Vagina (tissue), 2 donors: ENCODE measurements at places on chromosomes 1 and 21.

DNA sequence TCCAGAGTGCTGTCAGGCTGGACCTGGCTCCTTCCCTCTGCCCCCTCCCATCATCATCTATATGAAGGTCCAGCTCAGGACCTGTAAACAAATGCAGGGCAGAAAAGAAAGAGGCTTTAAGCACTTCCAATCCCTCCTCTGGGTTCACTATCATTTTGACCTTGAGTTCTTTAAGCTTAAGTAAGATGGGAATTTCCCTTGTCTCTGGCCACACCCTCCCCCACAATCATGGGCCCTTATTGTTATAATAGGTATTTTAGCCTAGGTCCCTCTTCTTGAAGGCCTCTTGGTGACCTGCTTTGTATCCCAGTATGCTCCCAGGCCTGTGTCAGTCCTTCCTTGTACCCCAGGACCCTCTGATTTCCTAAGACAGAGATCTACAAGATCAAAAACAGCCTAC is 45.1 kb upstream of the EPS15 start:
- no peak for DNase-seq

DNA sequence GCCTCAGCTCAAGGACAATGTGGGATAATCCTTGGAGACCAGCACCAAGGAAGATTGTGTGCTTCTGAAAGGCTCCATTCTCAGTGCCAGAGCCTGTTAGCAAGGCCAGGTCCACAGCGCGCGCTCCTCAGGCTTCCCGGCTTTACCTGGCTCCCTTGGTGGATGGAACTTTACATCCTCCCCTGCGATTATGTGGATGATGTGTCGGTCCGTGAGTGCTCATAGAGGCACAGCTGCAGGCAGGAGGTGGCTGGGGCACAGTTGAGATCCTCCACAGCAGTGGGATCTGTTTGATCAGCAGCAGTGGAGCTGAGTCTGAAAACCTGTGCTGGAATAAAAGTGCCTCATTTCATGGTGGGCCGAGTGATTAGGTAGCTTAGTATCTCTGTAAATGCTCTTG is 62.7 kb downstream of the PRDM2 start:
- peak; percentile 76 for DNase-seq

GRCh38 chr1:86997538-86997937 is 83.1 kb downstream of the HS2ST1 start:
- no peak for DNase-seq

GRCh38 chr1:229437443-229437842 is 3.5 kb upstream of the ACTA1 start:
- DNase-seq, result no peak

DNA sequence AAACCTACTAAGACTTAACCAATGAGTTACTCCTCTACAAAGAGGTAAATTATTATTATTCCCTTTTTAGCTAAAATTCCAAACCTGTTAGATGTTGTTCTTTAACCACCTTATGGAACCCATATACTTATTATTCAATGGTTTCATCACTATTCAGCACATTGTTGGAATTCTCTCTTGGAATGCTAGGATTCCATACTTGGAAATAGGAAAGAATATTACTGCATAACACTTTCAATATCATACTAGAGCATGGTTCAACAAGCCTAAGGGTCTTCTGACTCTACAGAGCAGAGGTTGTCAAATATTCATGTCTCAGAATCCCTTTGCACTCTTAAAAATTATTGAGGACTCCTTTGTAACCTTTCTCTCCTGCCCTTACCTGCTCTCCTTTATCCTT is 69.4 kb downstream of the DEGS1 start:
- no peak for DNase-seq

GRCh38 chr1:50156241-50157010 is 47.7 kb downstream of the ELAVL4 start:
- DNase-seq, result no peak

- no peak for DNase-seq
These were observed 39.7 kb upstream of the TMEM125 start for GRCh38 chr1:43229826-43230780.

- DNase-seq, result no peak
These were observed 12.8 kb downstream of the ZNF362 start for GRCh38 chr1:33268927-33269610.

DNA sequence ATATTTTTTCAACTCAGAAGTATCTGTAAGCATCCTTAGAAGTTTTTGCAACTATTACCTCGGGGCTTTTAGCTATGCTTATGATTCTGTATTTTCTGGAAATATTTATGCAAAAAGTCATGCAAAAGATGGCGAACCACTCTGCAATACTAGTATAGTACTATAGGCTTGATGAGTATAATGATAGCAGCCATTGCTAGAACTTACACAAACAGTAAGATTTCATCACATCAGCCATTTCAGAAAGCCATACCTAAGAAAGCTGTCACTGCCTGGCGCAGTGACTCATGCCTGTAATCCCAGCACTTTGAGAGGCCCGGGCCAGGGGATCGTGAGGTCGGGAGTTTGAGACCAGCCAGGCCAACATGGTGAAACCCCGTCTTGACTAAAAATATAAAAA is 227.1 kb downstream of the LRRC7 start:
- DNase-seq, result no peak

- no peak for DNase-seq
These were observed 17.7 kb upstream of the SNX27 start for GRCh38 chr1:151594143-151594625.

DNA sequence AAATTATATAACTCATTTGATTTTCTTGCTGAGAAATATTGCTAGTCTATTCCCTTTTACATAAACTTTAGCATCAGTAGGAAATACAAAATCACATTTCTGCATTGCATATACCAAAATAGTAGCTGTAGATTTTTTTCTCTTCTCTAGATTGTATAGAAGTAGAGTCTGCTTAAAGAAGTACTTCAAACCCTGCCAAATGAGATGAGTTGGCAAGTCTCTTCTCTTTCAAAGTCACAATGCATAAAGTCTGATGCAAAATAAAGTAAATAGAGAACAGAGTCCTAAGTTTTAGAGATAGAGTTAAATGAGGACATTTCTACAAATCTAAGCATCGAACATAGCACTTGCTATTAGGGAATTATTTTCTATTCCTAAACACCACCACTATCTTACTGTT is 6.4 kb downstream of the PLPPR4 start:
- DNase-seq, result no peak

- DNase-seq, result no peak
These were observed 379.1 kb upstream of the TMPRSS15 start for GRCh38 chr21:18782721-18783120.

- no peak for DNase-seq
These were observed at the start of gene BLACAT1 for GRCh38 chr1:205455581-205456382. Gene BLACAT1, minus strand, starts transcription at chr1:205456045.

DNA sequence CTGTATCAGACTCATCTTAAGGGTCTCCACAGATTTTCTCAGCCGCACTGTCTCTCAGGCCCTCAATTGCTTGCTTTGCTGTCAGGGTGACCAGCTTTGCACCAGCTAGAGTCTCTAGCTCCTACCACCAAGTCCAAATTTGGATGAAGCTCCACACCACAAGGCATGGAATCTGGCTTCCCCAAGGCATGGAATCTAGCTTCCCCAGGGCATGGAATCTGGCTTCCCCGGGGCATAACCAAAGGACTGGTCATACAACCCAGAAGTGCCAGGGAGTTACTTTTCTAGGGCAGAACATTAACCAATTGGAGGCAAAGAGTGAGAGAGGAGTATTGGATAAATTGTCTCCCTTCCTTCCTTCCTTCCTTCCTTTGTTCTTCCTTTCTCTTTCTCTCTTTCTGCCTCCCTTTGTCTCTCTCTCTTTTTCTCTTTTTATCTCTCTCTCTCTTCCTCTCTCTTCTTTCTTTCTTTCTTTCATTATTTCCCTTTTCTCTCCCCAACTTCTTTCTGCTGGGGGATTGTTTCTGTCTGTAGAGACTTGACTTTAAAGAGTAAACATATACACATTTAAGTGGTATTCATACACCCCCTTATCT is 76.9 kb upstream of the HAO2 start:
- DNase-seq, result no peak

DNA sequence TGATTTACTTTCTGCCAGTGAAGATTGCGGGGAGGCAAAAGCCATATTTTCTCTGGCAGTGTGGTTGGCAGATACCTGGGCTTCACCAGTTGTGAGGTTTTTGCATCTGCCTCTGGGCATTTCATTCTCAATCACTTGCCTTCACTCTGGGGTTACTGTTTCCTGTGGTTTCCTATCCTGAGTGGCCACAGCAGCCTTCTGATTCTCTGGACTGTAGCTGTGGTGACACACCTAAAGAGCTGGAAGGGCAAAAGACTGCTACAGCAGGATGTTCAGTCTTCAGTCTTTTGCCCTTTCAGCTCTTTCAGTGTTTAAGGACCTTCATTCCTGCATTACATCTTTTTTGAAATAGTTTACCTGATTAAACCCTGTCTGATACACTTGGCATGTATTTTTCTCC is 50.5 kb upstream of the GPR52 start:
- DNase-seq, result no peak

DNA sequence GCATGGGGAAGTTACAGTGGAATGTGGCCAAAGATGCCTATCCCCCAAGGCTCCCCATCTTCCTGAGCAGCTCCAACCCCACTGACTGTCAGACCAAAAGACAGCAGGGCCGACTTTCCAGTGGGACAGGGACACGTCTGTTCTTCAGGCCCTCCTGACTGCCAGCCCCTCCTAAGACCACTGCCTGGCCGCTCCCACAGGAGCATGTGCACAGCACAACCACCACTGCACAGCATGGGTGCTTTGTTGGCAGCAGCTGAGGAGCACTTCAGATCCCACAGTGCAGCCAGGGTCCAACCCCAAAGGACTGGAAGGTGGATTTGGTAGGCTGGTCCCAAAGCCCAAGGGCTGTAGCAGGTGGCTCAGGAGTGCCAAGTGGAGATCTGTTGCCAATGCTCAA is 648.3 kb upstream of the BRINP3 start:
- DNase-seq, result no peak

DNA sequence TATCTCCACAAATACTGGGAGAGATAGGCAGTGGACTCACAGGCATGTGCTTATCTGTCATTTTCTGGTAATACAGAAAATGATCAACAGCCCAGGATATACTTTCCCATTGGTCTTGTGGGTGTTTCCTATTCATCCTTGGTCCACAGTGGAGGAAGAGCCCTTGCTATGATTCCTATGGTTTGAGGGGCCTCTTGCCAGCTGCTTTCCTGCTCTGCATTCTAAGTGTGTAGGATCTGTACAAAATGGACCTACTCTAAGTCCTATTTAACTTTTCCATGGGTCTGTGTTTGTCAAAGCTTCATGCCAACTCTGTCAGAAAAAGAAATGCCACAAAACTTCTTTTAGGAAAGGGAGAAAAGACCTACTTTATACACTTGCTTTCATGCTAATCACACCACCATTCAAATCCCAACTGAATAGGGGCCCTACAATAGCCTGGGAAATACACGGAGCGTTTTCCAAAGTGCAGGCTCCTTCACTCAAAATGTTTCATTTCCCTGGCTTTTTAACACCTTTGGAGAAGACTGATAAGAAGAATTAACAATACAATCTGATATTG is 16.4 kb downstream of the PLPP3 start:
- DNase-seq, result no peak

DNA sequence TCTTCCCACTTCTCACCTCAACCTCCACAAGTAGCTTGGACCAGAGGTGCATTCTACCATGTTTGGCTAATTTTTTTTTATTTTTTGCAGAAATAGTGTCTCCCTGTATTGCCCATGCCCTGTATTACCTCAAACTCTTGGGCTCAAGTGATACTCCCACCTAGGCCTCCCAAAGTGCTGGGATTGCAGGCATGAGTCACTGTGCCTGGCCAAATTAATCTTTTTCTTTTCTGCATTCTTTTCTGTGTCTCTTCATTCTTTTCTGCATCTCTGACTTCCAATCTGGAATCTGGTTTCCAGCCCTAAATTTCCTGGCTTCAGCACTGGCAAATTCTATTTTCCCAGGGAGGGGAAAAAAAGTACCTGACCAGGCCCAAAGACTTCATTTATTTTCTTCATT is 31.2 kb upstream of the TACSTD2 start:
- no peak for DNase-seq

GRCh38 chr1:19468397-19468956 is 16.9 kb downstream of the CAPZB start:
- no peak for DNase-seq

GRCh38 chr1:89276690-89277089 is 4.0 kb upstream of the GBP5 start:
- no peak for DNase-seq

DNA sequence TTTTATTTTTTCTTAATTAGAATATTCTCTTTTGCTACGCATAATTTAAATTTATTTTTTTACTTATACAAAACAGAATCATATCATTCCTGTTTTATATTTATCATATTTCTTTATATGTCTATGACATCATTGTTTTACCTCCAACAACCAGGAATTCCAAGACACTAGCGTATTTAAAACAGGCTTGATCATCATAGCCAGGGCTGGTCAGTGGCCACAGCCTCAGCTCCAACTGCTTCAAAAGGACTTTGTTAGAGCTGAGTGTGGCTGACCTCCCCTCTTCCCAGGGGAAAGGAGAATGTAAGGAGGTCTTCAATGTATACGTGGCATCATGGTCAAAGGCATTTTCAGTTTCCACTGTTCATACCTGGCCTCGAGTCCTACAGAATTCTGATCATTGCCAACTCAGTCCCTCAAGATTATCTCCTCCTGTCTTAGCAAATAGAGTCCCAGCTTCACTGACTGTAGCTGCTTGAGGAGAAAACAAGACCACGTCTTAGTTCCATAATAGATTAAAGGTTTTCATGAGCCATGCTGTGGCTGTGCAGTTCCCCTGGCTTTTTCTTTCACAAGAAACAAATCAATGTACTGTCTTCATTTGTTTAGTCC is 444.0 kb downstream of the PTPRC start:
- no peak for DNase-seq

GRCh38 chr1:216500273-216500967 is 77.2 kb upstream of the USH2A start:
- DNase-seq, result no peak

GRCh38 chr1:59477286-59477685 is 180.4 kb downstream of the FGGY start:
- DNase-seq, result no peak

- no peak for DNase-seq
These were observed 41.0 kb downstream of the KCNH1 start for GRCh38 chr1:211092955-211093354.
